ENCODE measurements at places on chromosomes 16 and 17.

DNA sequence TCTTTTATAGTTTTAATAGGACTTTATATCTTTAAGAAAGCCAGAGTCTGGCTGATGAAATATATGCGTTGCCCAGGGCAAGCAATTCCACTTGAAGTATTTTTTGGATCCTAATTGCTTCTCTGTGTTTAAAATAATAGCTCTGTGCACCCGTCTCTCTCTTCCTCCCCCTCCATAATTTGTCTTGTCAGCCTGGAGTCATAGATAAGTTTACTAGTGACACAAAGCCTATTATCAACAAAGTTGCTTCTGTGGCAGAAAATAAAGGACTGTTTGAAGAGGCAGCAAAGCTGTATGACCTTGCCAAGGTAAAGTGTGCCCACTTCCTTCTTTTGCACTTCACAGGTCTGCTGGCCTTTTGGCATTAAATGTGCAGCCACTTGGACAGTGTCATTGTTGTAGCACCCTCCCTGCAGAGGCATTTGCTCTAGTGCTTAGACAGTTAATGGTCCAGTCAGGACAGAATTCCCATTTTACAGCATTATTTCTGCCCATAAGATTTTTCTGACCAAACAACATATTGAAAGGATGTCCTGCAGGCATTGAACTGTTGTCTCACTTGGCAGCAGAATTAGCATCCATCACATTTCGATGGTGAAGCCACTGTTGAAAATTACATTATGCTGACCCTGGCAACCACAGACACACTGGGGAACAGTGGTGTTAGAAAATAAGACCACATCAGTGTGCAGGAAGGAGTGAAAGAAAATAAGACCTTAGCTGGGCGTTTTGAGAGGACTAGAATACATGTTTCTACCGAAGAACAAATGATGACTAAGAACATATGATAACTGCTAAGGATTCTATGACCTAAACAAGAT is 28.4 kb upstream of the SLC12A3 start:
- DNase-seq: no peak

- DNase-seq: peak; percentile 42
These were observed 11.2 kb upstream of the CPSF4L start for GRCh38 chr17:73272906-73273218.

GRCh38 chr17:32861981-32862380 is 14.9 kb downstream of the MYO1D start:
- no peak for DNase-seq

- DNase-seq: peak; percentile 44
These were observed 97.0 kb downstream of the WWOX start for GRCh38 chr16:78196502-78196901.

- no peak for DNase-seq
These were observed 12.5 kb upstream of the MAF start for GRCh38 chr16:79613009-79613408.

DNA sequence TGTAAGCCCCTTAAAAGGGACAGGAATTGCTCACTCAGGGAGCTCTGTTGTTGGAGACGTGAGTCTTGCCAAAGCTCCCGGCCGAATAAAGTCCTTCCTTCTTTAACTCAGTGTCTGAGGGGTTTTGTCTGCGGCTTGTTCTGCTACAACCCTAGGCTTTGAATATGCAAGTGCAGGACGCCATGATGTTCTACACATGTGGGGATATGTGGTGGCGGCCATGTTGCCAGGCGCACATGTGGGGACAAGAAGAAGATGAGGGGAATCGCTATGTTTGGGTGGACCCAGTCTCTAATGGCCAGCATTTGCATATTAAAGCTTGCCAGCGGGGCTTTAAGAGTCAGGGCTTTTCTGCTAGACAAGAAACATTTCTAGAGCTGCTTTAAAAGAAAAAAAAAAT is 96.8 kb upstream of the CA10 start:
- no peak for DNase-seq

Data from SK-N-SH (cell line).